ENCODE measurements at places on chromosomes 5 and 9.

DNA sequence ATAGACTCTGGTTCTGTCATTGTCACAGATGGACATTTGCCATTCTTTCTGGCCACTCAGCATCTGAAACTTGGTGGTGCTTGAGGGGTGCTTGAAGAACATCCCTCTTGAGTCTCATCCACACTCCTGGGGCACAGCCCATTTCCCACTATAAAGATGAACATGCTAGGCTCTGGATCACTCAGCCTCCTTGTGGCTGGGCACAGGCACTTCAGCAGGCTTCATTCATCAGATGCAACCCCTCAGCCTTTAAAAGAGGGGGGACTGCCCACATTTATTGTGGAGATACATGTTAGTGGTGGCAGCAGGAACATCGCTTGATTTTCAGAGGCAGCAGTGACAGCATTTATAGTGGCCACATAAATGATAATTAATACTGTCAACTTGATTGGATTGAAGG, 124.7 kb upstream of the NIPBL start:
- DNase-seq = no peak

DNA sequence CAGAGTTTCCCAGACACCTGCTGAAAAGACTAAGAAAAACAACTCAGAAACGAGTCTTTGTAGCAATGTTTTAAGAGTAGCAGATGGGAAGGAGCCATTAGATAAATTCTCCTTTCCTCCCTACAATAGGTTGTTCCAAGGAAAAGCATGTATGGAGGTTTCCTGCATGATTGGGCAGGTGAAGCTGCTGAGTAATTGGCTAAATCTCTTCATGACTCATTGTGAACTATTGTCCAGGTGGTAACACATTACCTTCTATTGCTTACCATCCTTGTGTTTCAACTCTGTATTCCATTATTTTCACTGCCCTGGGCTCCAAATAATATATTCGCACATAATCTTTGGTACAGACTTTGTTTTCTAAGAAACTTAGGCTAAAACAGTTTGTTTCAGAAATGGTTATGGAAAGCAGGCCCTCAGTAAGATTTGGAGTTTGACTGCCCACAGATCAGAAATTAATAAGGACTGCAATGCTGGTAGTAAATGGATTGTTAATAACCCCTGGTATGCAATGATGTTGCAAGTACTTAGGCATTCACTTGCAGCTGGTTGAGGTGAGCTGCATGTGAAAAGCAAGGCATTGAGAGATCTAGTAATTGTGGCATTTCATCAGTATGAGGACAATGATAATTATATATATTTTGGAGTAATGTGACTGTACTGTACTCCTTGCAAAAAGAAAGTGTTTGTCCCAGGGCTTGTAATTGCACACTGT, 281.4 kb upstream of the VLDLR start:
- no peak for DNase-seq

DNA sequence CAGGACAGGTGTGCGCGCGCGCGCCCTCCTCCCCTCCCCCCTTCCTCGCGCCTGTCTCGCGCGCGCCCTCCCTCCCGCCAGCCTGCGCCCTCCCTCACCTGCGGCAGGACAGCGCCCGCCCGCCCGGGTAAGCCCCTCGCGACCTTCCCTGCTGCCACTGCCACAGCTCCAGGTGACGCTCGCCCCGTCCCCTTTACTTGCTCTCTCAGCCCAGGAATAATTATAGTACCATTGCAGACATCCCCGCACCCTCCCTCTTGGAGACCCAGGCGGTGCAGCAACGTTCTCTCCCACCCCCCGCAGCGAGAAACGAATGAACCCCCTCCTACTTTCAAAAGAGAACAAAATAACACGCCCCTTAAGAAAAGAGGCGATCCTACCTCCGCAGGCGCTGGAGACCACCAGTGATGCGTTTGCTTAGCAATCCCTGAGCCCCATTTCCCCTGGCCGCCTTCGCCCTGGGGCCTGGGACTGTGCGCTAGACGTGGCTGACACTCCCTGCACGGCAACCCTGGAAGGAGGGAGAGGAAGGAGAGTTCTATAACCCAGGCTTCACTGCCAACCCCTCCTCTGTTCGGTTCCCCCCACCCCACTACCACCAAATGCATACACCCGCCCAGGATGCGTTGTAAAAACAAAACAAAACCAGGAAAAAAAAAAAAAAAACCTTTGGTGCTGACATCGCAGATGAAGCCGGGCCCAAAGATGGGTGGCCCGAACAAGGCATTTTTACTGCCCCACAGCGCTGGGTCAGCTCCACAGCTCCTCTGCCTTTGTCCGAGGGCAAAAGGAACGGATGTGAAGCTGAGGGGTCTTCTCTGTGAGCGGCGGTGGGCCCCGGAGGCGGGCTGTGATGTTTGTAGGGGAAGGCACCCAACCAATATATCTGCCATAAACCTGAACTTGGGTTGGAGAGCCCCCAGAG, 5.6 kb upstream of the PURA start:
- no peak for DNase-seq

DNA sequence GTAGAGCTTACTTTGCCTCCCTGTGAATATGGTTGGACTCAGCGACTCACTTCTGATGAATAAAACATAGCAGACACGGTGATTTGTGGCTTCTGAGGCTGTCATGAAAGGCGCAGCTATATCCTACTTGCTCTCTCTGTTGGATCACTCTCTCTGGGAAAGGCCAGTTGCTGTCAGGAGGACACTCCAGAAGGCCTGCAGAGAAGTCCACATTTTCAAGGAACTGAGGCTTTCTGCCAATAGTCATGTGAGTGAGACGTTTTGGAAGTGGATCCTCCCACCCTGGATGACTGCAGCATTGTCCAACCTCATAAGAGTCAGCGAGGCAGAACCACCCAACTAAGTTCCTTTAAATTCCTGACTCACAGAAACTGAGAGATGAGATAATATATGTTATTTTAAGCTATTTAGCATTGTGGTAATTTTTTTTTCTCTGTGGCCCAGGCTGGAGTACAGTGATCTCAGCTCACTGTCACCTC, 156.0 kb upstream of the MAST4 start:
- peak; percentile 7 for DNase-seq

- no peak for DNase-seq
These were observed 45.9 kb downstream of the PKD2L2 start for GRCh38 chr5:137935190-137935589.

DNA sequence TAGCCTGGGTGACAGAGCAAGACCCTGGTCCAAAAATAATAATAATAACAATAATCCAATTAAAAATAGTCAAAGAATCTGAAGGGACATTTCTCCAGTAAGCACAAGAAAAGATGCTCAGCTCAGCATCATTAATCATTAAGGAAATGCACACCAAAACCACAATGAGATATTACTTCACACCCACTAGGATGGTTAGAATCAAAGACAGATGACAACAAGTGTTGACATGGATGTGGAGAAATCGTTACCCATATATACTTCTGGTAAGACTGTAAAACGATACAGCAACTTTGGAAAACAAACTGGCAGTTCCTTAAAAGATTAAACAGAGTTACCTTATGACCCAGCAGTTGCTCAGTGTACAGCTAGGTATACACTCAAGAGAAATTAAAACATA, 5.3 kb upstream of the FANCG start:
- no peak for DNase-seq

DNA sequence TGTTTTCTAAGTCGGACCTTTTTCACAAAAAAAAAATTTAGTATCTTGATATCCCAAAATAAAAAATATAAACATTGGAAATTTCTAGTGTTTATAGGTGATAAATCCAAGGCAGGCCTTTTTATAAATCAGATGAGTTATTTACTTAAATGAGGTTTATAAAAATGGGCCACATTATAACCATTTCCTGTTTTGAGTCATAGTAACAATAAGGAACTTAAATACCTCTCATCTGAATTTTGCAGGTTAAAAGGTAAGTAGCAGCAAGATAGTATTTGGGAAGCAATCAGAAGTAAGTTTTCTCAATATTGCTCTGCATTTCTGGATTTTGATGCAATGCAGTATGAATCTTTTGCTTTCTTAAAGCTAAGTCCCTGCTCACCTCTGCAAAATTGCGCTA, 3.9 kb downstream of the SPTAN1 start:
- no peak for DNase-seq
